ENCODE measurements at places on chromosomes 1 and 21. TPM values are rescaled to one million over a fixed set of nuclear protein-coding genes. Genes with fewer than 3 reads are reported as not detected.

Gene UBASH3A
- 0.55 TPM for total RNA-seq

Gene SPRR2F
- total RNA-seq, result not detected

DNA sequence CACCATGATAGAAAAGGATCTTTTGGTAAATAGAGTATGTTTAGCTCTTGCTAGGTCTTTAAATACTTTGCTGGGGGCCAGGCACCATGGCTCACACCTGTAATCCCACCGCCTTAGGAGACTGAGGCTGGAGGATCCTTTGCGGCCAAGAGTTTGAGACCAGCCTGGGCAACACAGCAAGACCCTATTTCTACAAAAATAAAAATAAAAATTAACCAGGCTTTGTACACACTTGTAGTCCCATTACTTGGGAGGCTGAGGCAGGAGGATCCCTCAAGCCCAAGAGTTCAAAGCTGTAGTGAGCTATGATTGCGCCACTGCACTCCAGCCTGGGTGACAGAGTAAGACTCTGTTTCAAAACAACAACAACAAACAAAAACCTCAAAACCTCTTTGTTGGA lies 1.1 kb upstream of the KCNE2 start:
- H3K27ac ChIP-seq, result peak overlapping the region; percentile 54
- H3K4me3 ChIP-seq, result no peak overlapping the region
- DNase-seq, result no peak
- peaks cover 22% of the 10 kb centered on the region for H3K4me1 ChIP-seq

GRCh38 chr1:55623311-55623710 lies 408.1 kb upstream of the USP24 start:
- H3K36me3 ChIP-seq, result no peaks in the 10 kb centered on the region
- H3K27me3 ChIP-seq, result no peaks in the 10 kb centered on the region
- no peak overlapping the region for H3K27ac ChIP-seq
- no peak overlapping the region for H3K4me3 ChIP-seq
- no peaks in the 10 kb centered on the region for H3K4me1 ChIP-seq
- DNase-seq, result no peak

DNA sequence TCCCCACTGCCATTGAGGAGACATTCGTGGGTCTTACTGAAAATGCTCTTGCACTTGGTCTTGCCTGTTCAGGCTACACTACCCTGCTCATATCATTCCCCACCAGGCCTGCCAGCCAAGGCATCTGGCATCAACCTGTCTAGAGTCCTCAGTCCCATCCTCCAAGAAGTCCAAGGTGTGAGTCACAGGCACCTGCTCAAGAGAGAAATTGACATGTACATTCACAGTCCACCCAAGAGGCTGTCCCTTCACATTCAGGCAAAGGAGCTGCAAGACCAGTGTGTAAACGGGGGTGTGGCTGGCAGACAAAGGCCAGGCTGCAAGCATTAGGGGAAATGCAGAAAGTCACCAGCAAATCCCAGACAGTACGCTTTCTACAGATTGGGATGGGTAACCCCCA lies 13.1 kb upstream of the PLA2G2C start:
- DNase-seq, result peak; percentile 47
- no peak overlapping the region for H3K4me3 ChIP-seq
- H3K36me3 ChIP-seq, result no peaks in the 10 kb centered on the region
- peaks cover 8% of the 10 kb centered on the region for H3K4me1 ChIP-seq
- no peak overlapping the region for H3K27ac ChIP-seq
- peaks cover 38% of the 10 kb centered on the region for H3K27me3 ChIP-seq

- no peaks in the 10 kb centered on the region for H3K27me3 ChIP-seq
- no peak overlapping the region for H3K27ac ChIP-seq
- H3K4me3 ChIP-seq, result no peak overlapping the region
- H3K36me3 ChIP-seq, result no peaks in the 10 kb centered on the region
- no peaks in the 10 kb centered on the region for H3K4me1 ChIP-seq
Measured at GRCh38 chr1:41713557-41714327, 205.0 kb downstream of the HIVEP3 start.

DNA sequence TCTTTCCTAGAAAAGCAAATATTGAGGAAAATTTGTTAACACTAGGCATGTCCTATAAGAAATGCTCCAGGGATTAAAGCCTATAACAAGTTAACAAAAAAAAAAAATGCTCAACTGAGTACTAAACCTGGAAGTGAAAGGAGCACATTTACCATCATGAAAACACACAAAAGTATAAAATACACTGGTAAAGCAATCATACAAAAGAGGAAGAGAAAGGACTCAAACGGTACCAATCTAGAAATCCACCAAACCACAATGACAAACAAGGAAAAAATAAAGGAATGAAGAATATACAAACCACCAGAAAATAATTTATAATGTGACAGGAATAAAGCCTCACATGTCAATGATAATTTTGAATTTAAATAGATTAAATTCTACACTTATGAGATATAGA lies 21.2 kb downstream of the CD1E start:
- H3K4me3 ChIP-seq, result no peak overlapping the region
- no peaks in the 10 kb centered on the region for H3K27me3 ChIP-seq
- no peaks in the 10 kb centered on the region for H3K4me1 ChIP-seq
- H3K27ac ChIP-seq, result no peak overlapping the region
- DNase-seq, result no peak

Gene PLPPR4
- total RNA-seq, result not detected

- no peak overlapping the region for H3K4me3 ChIP-seq
- H3K36me3 ChIP-seq, result no peaks in the 10 kb centered on the region
- peaks cover 7% of the 10 kb centered on the region for H3K4me1 ChIP-seq
- H3K27me3 ChIP-seq, result no peaks in the 10 kb centered on the region
- H3K27ac ChIP-seq, result no peak overlapping the region
Measured at GRCh38 chr1:163824490-163824889, 502.7 kb downstream of the NUF2 start.

- H3K4me1 ChIP-seq, result no peaks in the 10 kb centered on the region
- no peaks in the 10 kb centered on the region for H3K27me3 ChIP-seq
- H3K4me3 ChIP-seq, result no peak overlapping the region
Measured at GRCh38 chr1:112172294-112172882, 182.9 kb upstream of the KCND3 start.

- H3K27me3 ChIP-seq, result no peaks in the 10 kb centered on the region
- H3K36me3 ChIP-seq, result no peaks in the 10 kb centered on the region
- H3K4me1 ChIP-seq, result no peaks in the 10 kb centered on the region
- H3K27ac ChIP-seq, result peak overlapping the region; percentile 71
Measured at GRCh38 chr1:198620951-198621824, 17.7 kb upstream of the PTPRC start.

GRCh38 chr21:46183910-46184624 lies at the start of gene SPATC1L:
Gene SPATC1L (minus strand): TSS chr21:46184459. CDS start chr21:46182816, 1,643 bp downstream.
- H3K4me3 ChIP-seq, result peak within 1 kb of the TSS; percentile 61
- H3K27ac ChIP-seq, result peak within 1 kb of the TSS; percentile 81
- no peaks in the 10 kb centered on the region for H3K36me3 ChIP-seq

Gene FAAP20
- total RNA-seq, result 20.9 TPM

DNA sequence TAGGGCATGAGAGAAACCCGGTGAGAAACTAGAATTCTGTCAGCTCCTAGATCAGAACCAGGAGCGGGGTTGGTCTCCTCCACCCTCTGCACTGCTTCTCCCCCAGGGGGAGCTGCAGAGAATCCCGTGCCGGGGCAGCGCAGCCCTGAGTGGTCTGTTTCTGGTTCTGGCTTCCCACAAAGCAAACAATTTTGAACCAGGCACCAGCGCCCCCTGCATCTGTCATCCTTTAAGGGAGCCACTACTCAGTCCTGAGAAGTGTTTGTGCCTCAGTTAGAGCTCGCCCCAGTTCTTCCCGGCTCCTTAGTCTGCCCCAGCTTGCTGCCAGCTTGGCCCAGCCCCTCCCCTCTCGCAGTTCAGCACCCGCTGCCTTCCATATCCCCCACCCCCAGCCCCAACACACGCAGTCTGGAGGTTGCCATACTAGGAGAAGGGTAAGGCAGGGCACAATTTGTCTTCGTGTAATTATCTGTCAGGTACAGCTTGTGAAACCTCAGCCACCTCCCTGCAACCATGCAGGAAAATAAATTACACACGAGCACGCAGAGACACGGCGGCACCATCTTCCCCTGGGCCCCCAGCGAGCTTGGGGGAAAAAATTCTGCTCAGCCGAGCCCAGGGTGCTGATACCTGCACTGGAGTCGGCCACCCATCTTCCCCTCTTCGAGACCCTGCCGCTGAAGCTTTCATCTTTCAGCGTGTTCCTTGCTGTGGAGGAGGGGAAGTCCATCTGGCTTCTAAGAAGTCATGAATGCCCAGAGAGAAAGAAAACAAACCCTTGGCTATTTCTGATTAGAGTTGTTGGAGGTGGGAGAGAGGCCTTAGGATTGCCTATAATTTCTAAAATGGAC lies 62.6 kb upstream of the CD1D start:
- peak; percentile 62 for DNase-seq
- H3K27ac ChIP-seq, result no peak overlapping the region
- peak overlapping the region; percentile 30 for H3K4me3 ChIP-seq
- peaks cover 12% of the 10 kb centered on the region for H3K4me1 ChIP-seq

Gene NBPF9
- total RNA-seq, result 20.5 TPM

Gene DNAJC28
- 1.1 TPM for total RNA-seq

Gene SPTA1
- not detected for total RNA-seq

Gene RYR2
- total RNA-seq, result 3.2 TPM

Gene S100A7A
- not detected for total RNA-seq

Gene CELA2B
- total RNA-seq, result not detected

- no peaks in the 10 kb centered on the region for H3K27me3 ChIP-seq
- H3K4me1 ChIP-seq, result no peaks in the 10 kb centered on the region
- H3K27ac ChIP-seq, result no peak overlapping the region
- no peak for DNase-seq
- no peak overlapping the region for H3K4me3 ChIP-seq
Measured at GRCh38 chr1:208433086-208433485, 188.9 kb upstream of the PLXNA2 start.

GRCh38 chr1:213940947-213941346 lies 46.8 kb upstream of the PROX1 start:
- no peaks in the 10 kb centered on the region for H3K36me3 ChIP-seq
- no peaks in the 10 kb centered on the region for H3K27me3 ChIP-seq
- no peak overlapping the region for H3K27ac ChIP-seq
- H3K4me1 ChIP-seq, result no peaks in the 10 kb centered on the region

DNA sequence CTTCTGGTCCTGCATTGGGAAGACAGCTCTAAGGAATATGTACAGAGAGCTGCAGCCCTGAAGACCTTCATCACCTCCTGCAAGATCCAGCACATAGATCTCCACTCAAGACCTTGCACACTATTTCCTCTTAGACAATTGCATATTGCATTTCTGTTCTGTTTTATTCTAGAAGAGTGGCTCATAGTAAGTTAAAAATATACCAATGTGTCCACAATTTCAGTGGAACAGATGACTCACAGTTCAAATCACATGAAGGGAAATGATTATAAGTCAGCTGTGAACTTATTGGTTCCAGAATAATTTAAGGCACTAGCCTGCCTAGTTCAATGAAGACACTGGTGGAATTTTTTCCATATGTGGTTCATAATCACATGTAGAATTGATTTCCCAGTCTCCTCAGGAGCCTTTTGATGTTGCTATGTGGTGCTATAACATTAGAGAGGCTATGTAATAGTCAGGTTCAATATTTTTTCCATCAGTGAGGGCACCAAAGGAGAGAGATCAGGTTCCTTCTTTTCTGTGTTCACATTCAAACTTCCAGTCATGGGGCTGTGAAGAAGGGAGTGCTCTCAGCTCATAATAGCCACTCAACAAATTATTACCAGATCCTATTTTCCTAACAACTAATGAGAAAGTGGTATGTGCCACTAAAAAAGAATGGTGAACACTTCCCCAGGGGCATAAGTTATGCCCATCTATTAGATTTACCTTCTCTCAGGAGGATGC lies 9.8 kb upstream of the AK5 start:
- no peak overlapping the region for H3K4me3 ChIP-seq
- no peaks in the 10 kb centered on the region for H3K36me3 ChIP-seq
- no peak overlapping the region for H3K27ac ChIP-seq
- no peaks in the 10 kb centered on the region for H3K27me3 ChIP-seq

DNA sequence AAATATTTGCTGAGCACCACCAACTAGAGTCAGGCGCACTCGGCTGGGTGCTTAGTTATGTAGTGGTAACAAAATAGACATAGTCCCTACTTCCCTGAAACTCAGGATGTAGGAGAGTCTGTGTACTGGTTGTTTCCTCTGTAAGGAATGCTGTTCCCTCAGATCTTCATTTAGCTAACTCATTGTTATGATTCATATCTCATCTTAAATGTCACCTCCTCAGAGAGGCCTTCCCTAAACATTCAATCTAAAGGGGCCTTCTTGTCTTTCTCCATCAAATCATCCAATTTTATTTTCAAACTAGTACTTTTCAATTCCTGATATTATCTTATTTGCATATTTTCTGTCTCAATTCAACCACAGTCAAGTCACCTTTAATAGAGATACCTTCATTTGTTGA lies 132.9 kb downstream of the PIK3R3 start:
- no peak overlapping the region for H3K27ac ChIP-seq
- peaks cover 7% of the 10 kb centered on the region for H3K36me3 ChIP-seq
- H3K4me3 ChIP-seq, result no peak overlapping the region
- H3K27me3 ChIP-seq, result no peaks in the 10 kb centered on the region
- DNase-seq, result no peak

- H3K4me1 ChIP-seq, result peaks cover 5% of the 10 kb centered on the region
- no peak overlapping the region for H3K4me3 ChIP-seq
- peak overlapping the region; percentile 74 for H3K27ac ChIP-seq
- peak; percentile 59 for DNase-seq
- no peaks in the 10 kb centered on the region for H3K27me3 ChIP-seq
- H3K36me3 ChIP-seq, result no peaks in the 10 kb centered on the region
Measured at GRCh38 chr1:207282496-207283380, 38.7 kb upstream of the CD55 start.

GRCh38 chr1:217527151-217527550 lies 103.7 kb downstream of the GPATCH2 start:
- no peak overlapping the region for H3K27ac ChIP-seq
- no peaks in the 10 kb centered on the region for H3K36me3 ChIP-seq
- H3K4me3 ChIP-seq, result no peak overlapping the region
- H3K27me3 ChIP-seq, result no peaks in the 10 kb centered on the region

- no peak overlapping the region for H3K4me3 ChIP-seq
- H3K27me3 ChIP-seq, result no peaks in the 10 kb centered on the region
- DNase-seq, result peak; percentile 30
Measured at GRCh38 chr1:212916481-212917133, 33.7 kb upstream of the VASH2 start.

Gene VWA1
- total RNA-seq, result 21.1 TPM

Gene DNASE2B
- total RNA-seq, result not detected

DNA sequence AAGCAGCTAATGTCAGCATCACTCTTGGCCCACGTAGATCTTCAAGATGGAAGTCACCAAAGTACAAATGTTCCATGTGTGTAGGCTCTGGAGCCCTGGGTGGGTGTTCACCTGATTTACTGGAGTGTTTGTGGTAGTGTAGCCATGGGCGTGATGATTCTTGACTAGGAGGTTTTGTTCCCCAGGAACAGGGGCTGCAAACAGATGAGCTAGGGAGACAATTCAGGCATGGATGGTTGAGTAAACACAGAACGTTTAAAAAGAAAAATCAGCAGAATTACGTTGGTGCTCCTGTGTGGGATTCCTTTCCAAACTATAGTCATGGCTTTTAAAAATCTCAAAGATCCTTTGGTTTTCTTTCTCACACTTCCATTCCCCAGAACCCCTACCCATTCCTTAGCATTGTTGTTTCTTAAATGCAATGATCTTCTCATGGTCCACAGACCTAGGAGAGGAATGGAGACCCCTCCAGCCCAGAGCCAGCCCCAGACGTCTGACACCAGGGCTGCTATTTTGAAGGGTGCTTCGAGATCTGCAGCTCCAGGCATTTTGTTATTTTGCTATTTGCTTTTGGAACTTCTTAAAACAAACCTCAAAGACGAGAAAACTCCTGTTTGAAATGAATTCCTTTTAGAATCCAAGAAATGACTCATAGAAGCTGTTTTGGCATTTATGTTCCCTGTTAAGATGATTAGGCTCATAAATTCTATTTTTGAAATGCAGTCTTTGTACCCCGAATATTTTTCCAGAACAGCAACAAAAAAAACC lies 115.1 kb downstream of the ETS2 start:
- no peak overlapping the region for H3K4me3 ChIP-seq
- no peak for DNase-seq
- peak overlapping the region; percentile 54 for H3K27ac ChIP-seq
- H3K36me3 ChIP-seq, result no peaks in the 10 kb centered on the region
- peaks cover 51% of the 10 kb centered on the region for H3K4me1 ChIP-seq

Gene RRP1B
- total RNA-seq, result 23.6 TPM

Measured in stomach (tissue), 19 donors.